Kidney epithelial cell (primary cell): ENCODE measurements at places on chromosomes 2 and 18. TPM values are rescaled to one million over a fixed set of nuclear protein-coding genes. Genes with fewer than 3 reads are reported as not detected.

GIGYF2 gene
- 39.4 and 46.7 TPM in 2 replicates for total RNA-seq

FASTKD2 gene
- 35.8 and 38.4 TPM in 2 replicates for total RNA-seq

RNF152 gene
- total RNA-seq = 4.7 and 10.2 TPM in 2 replicates

- no peak for DNase-seq
Observed at GRCh38 chr2:23603581-23603980, 218.6 kb downstream of the KLHL29 start.

DNA sequence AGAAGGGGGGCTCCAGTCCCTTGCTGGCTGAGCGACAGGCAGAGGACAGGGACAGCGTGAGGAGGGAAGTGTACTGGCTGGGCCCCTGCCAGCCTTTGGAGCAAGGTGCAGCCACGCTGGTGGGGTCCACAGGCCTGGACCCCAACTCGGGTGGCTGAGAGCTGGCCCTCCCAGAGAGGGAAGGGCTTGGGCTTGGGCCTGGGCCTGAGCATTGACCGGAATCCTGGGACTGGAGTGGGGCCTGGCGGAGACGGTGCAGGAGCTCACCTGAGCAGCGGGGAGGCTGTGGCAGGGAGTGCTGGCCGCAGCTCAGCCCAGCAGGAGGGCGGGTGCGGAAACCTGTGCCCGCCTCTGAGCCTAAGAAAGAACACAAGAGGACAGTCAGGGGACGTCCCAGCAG lies 27.9 kb downstream of the KCNIP3 start:
- DNase-seq = no peak

- no peak for DNase-seq
Observed at GRCh38 chr2:62441824-62442223, 64.2 kb downstream of the TMEM17 start.
